ENCODE measurements at places on chromosomes 13 and 19.

- DNase-seq, result no peak
These were observed 977 bp upstream of the MAB21L1 start for GRCh38 chr13:35477386-35477946.

GRCh38 chr13:111872475-111873150 is 194.3 kb upstream of the SOX1 start:
- no peak for DNase-seq

- DNase-seq, result no peak
These were observed 83.5 kb upstream of the FNDC3A start for GRCh38 chr13:48892053-48892687.

GRCh38 chr13:26213345-26213744 is 8.8 kb downstream of the RNF6 start:
- no peak for DNase-seq

GRCh38 chr19:3190470-3190770 is 4.7 kb downstream of the NCLN start:
- no peak for DNase-seq

- DNase-seq, result no peak
These were observed 199.0 kb downstream of the GGACT start for GRCh38 chr13:100389617-100390016.

DNA sequence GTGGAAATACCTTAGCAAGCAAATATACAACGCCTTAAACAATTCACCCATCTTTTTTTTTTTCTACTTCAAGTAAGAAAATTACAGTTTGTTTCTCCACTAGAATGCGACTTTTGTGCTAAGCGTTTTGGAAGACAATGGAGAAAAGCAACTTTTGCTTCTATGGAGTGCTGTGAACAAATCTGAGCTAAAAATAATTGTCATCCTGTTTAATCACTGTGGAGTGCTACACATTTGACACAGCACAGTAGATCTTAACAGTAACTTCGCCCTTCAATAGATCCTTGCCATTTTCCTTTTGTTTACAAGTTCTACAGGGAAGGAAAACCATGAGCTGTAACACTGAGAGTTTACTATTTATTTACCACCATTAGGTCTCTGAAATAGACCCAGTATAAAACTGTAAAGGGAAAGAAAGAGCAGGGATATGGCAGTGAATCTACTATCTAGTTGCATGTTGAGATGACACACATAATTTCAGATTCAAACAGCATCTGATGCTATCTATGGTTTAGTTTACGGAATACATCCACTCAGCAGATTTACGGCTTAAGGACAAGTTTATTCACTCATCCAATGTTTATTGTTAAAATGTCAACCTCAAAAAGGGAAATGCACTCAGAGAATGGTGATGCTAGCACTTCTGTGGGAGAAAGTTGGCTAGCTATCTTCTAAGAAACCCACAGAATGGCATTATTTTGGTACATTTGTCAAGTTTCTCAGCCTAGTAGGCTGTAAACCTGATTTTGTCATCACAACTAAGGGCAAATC is 175.3 kb downstream of the VWA8 start:
- no peak for DNase-seq

GRCh38 chr19:55484593-55485438 is at the start of gene NAT14:
Gene NAT14, plus strand, starts transcription at chr19:55485188. Its CDS starts 521 bp downstream, at chr19:55485709.
- DNase-seq, result no peak

GRCh38 chr13:72754111-72754510 is 26.4 kb downstream of the BORA start:
- DNase-seq, result no peak

GRCh38 chr19:33703438-33703750 is 81.6 kb downstream of the CHST8 start:
- no peak for DNase-seq

DNA sequence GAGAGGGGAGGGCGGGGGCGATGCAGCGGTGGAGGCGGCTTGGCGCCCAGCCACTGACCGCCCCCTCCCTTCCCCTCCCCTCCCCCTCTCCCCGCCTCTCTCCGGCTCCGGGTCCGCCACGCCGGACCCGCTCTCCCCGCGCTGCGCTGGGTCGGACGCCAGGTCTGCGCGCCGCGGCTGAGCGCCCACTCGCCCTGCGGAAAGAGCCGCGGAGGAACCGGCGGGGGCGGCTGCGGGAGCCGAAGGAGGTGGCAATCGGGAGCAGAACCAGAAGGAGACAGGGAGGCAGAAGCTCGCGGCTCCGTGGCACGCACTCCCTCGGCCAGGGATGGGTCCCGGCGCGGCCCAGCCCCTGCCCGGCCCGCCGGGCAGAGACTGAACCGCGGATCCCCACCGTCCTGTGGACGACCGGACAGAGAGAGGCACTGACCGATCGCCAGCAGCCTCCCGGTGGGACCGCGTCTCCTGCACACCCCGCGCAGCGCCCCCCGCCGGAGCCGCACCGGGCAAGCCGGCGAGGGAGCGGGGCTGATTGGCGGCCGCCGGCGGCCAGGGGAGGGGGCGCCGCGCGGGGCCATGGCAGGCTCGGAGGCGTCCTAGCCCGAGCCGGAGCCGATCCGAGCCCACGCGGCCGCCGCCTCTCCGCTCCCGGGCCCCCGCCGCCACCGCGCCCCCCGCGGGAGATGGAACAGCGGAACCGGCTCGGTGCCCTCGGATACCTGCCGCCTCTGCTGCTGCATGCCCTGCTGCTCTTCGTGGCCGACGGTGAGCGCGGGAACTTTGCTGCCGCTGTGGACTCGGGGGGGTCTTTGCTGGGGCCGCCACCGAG is at the start of gene VSTM2B:
Gene VSTM2B, plus strand, starts transcription at position 94 of the 829 bp plus-strand sequence. Its CDS starts 590 bp downstream, at position 684.
- DNase-seq, result no peak

Data from suprapubic skin (tissue), 4 donors.